ENCODE measurements at places on chromosomes 2 and 18. TPM values are rescaled to one million over a fixed set of nuclear protein-coding genes. Genes with fewer than 3 reads are reported as not detected.

ACADL gene
- total RNA-seq: 0.48 TPM

METTL8 gene
- 55.6 TPM for total RNA-seq

GALNT3 gene
- 78.2 TPM for total RNA-seq

COL3A1 gene
- 0.43 TPM for total RNA-seq

DPP4 gene
- total RNA-seq: 1.3 TPM

PAX3 gene
- total RNA-seq: not detected

CHRND gene
- not detected for total RNA-seq

CRACDL gene
- 1.1 TPM for total RNA-seq
